NCI-H1105 treated with DMSO at 0.1 percent for 48 hours (cell line): ENCODE measurements at places on chromosomes 13 and 19.
A peak's percentile ranks its signal among the peaks of the same experiment; 100 is the strongest.

DNA sequence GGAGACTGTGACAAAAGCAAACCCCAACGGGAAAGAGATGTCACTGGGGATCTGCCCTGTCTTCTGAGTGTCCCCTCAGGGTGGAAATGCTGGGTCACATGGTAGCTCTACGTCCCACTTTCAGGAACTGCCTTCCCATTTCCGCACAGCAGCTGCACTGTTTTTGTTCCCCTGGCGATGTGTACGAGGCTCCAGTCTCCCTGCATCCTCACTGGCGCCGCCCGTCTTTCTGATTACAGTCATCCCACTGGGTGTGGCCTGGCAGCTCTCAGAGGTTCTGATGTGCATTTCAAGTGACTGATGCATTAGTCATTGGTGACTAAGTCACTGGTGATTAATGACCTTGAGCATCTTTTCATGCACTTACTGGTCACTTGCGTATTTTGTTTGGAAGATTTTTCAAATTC lies 21.2 kb downstream of the PCID2 start:
- no peak for DNase-seq

DNA sequence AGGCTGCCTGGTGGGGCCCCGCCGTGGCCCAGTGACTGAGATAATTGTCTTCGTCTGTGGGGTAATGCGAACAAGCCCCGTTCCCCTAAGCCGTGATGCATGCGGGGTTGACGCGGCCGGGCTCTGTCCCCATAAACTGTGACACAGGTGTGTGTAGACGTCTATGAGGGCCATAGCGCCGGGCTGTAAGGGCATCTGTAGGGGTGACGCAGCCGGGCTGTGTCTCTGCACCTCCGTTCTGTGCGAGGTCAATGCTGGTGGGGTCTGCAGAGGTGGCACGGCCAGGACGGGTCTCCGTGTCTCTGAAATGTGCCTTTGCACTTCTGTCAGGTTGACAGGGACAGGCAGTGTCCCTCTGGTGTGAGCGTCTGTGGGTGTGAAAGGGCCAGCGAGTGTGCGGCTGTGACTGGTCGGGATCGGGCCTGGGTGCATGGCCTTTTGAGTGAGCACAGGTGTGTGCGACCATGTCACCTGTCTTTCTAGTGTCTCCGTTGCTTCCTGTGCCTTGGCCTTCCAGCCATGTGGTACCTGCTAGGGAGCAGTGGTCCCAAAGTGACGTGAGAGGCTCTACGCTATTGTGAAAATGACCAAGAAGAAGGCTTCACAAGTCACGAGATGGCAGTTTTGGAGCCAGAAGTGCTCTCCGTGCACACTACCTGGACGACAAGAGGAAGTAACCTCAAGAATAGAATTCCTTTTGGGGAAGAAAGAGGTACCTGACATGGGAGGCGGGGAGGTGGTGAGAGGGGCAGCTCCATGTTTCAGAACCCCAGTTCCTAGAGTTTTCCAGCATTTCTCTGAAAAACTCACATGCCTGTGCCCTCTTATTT lies 16.4 kb upstream of the ZNF331 start:
- no peak for DNase-seq

GRCh38 chr19:47492571-47493377 lies 8.8 kb upstream of the KPTN start:
- DNase-seq = no peak

GRCh38 chr13:113765564-113765910 lies 6.5 kb downstream of the TMEM255B start:
- no peak for DNase-seq

GRCh38 chr13:51243832-51244231 lies 21.6 kb downstream of the FAM124A start:
- DNase-seq = no peak

DNA sequence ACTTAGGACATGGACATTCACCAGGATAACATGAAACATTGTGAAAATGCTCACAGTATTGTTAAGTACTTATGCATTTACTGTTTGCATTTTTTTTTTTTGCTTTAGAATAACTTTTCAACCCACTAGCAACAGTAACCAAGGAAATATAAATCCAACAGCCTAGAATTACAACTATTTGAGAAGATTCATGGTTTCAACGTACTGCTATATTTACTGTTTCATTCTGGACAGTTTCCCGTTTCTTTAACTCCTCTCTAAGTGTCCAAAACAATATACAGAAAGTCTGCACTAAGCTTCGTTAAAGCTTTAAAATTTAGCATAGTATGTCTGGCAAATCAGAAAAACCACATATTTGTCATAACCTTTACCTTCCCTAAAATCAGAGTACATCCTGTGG lies 2.7 kb downstream of the SMAD9 start:
- no peak for DNase-seq

DNA sequence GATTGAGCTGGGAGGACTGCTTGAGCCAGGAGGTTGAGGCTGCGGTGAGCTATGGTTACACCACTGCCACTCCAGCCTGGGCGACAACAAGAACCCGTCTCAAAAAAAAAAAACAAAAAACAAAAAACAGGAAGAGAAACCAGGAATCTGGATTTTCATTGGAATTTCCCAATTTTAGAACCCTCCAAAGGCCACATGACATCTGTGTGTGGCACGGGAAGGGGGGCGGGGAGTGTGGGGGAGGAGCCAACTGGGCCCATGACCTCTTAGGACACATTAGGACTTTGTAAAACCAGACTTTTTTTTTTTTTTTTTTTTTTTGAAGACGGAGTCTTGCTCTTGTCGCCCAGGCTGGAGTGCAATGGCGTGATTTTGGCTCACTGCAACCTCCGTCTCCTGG lies 21.2 kb upstream of the MYDGF start:
- no peak for DNase-seq

GRCh38 chr13:113083402-113084061 lies 22.1 kb upstream of the F7 start:
- peak; percentile 65 for DNase-seq

DNA sequence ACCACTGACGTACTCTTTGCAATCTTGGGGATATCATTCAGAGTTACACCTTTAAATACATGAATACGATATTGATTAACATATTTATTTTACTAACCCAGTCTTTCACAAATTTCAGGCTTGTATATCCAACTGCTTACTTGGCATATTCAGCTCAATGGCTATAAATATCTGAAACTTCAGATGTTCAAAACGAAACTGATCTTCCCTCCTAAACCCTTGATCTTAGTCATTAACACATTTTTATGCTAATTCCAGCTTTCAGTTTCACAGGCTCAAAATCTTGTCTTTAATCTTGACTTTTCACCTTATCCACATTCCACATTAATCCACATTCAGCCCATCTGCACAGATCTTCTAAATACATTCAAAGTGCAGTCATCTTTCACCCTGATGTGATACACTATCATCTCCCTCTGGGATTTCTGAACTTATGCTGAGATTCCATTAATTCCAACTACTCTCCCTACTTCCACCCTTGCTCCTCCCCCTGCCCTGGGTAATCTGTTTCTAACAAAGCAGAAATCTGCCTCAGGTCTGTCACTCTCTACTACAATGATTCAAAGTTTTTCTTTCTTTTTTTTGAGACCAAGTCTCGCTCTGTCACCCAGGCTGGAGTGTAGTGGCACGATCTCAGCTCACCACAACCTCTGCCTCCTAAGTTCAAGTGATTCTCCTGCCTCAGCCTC lies 387.2 kb downstream of the GPC5 start:
- no peak for DNase-seq

DNA sequence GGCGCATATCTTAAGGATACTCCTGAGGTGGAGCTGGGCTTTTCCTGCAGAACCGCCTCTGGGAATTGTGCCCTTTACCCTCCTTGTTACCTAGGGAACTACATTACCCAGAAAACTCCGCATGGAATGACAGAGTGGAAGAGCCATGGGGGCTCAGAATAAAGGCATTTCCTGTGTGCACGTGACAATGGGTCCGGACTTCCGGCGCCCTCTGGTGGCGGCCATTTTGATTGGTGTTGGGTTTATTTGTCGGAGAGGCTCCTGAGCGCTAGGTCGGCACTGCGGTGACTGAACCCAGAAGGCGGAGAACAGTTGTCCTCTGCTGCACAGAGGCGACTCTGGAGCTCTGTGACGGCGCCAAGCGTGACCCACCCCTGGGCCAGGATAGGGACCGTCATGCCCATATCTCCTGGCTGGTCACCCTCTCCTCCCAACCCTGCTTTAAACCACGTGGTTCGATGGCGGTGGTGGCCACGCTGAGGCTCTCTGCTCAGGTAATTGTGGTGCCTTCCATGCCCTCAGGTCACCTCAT lies at the start of gene ZNF587B:
TSS of gene ZNF587B (plus strand) at position 229 of the 532 bp plus-strand sequence. CDS start at position 459, 230 bp downstream.
- DNase-seq = peak; percentile 7

- no peak for DNase-seq
These were observed 65.6 kb downstream of the UFM1 start for GRCh38 chr13:38415233-38415632.

- DNase-seq = no peak
These were observed 2.3 kb downstream of the PEG3 start for GRCh38 chr19:56838024-56838908.

DNA sequence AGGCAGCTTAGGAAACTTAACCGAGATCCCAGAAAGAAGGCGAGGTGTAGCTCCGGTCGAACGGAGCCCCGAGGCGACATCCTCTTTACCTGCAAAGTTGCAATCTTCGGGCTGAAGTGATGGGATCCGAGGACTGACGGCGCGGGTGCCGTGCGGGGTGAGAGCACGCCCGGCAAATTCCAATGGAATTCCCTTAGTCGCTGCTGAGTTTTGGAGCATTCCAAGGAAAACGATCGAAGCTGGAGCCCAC lies 141 bp downstream of the TRPC4 start:
- no peak for DNase-seq

GRCh38 chr13:23776698-23777574 lies 112.3 kb downstream of the MIPEP start:
- no peak for DNase-seq

DNA sequence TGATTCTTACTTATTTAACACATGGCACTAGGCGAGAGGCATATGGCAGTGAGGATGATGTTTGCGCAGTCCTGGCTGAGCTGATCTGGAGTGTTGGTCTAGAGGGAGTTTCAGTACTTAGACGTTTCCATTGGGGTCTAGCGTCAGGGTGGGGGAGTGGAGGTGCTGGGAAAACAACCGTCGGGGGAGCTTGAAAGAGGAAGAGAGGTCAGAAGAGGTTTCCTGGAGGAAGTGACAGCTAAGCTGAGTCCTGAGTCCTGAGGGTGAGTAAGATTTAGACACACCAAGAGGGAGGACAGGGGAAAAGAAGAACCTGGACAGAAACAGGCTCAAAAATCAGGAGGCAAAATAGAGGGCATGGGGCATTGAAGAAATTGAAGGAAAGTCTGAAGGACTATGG lies 81.4 kb downstream of the ALOX5AP start:
- DNase-seq = no peak

DNA sequence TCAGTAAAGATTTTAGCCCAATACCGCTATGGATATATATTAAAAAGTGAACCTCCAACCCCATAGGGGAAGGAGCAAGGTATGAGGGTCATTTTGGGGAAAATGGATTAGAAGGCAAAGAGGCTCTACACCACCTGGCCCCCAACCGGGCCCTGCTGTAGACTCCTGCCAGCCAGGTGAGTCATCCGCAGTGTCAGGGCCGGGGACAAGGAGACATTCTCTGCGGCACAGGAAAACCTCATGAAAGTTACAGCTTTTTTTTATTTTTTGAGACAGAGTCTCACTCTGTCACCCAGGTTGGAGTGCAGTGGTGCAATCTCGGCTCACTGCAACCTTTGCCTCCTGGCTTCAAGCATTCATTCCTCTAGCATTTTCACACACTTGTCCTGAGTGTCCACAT lies 32.0 kb downstream of the ZFR2 start:
- no peak for DNase-seq

DNA sequence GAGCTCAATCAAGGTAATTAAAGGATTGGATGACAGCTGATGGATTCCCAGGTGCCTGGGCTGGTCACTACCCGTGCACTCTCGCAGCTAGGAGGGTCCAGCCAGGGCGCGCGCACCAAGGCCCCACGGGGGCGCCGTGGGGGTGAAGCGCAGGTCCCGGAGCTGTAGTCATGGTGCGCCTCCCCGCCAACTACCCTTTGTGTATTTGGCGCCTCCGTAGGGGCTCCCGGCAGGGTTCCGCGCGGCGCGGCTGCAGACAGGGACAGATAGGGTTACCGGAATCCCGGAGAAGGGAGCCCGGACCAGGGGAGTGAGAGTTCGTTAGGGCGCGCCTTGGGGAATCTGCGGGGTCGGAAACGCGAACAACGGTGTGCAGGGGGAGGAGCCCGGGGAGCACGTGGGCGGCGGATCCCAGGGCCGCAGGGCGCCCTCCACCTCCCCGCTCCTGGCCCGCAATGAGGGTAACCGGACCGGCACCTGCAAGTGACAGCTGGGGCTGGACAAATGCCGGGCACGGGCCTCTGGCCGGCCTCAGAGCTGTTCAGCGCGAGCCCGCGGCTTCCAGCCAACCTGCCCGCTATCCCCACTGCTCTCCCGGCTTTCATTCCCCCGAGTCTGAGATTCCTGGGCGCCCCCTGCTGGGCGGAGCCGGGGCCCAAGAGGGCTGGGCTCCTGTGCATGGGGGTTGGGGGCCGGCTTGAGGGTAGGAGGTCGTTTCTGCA lies 3.4 kb upstream of the PRAM1 start:
- DNase-seq = peak; percentile 70

- no peak for DNase-seq
These were observed 2.4 kb downstream of the FAM98C start for GRCh38 chr19:38405276-38405675.

GRCh38 chr13:40181203-40181845 lies 485.1 kb downstream of the FOXO1 start:
- DNase-seq = no peak

GRCh38 chr13:26759907-26760831 lies at the start of gene GPR12:
Gene GPR12 (minus strand): TSS chr13:26760786. CDS start chr13:26759827, 959 bp downstream.
- DNase-seq = no peak

DNA sequence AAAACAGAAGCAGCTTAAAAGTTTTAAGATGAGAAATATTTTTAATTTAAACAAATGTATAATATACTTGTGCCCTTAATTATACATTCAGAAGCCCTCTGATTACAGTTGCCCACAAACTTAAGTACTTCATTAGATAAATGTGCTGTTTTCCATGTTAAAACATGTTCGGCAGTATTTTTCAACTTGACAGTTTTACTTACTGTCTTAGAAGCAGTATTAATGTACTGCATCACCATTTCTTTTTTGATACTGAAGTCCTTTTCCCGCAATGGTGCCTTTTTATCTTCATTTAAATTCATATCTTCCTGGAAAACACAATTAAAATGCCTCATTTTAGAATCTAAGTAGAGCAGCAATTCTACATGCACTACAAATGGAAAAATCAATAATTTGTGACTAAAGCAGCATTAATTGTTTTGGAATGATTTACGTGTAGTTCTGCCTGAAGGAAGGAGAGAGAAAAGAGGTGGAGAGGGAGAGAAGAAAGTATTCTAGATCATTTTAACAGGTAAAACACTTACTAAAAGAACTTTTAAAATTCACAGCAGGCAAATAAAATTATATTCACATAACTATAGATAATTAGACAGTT lies 70.2 kb downstream of the DIAPH3 start:
- DNase-seq = peak; percentile 85

GRCh38 chr13:92804346-92804745 lies 422.3 kb upstream of the GPC6 start:
- DNase-seq = no peak

DNA sequence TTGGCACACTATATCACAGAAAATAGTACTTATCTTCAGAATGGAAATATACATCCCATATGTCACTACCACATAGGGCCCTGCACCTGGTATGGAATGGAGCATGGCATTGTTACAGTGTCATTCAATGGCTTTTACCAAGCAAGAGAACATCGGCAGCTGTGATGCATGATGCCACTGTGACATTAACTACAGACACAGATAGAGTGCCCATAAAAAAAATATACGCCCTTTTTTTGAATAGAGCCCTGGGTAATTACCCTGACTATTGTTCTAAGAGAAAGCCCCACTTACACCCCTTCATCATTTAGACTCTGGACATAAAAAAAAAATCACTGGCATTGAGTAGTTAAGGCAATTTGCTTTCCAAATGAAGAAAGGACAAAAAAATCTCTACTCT lies 320.3 kb downstream of the DNAJC15 start:
- peak; percentile 39 for DNase-seq
